SJSA1 (cell line): ENCODE measurements at places on chromosomes 2 and 18.

DNA sequence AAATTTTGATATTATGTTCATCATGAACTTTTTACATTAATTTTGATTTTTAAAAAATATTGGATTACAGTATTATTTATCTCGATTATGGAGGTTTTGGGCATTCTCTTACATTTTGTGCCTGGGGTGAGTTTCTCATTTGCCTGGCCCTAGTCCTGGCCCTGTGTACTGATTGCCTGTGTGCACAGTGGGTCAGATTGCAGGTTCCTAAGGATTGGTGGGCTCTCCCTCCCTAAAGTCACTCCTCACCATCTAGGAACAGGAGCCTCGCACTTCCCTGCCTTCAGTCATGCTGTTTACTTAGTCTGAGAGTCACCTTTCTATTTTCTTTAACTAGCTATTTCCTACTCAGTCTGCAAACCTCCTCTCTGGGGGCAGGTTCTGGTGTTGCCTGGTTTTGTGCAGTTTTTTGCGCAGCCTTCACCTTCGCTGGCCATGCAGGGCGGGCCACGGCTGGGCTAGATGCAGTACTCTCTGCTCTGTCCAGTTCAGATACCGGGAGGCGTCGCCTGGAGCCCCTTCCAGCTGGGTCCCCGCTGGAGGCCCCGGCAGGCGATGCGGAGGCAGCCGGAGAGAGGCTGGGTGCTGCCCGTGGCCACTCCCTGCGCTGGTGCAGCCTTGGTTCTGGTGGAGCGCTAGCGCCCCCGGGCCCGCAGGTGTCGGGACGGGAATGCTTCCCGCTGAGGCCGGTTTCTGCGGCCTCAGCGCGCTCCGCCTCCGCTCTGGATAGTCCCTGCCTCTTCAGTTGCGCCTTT, 23.3 kb upstream of the MC5R start:
- DNase-seq: peak; percentile 6

DNA sequence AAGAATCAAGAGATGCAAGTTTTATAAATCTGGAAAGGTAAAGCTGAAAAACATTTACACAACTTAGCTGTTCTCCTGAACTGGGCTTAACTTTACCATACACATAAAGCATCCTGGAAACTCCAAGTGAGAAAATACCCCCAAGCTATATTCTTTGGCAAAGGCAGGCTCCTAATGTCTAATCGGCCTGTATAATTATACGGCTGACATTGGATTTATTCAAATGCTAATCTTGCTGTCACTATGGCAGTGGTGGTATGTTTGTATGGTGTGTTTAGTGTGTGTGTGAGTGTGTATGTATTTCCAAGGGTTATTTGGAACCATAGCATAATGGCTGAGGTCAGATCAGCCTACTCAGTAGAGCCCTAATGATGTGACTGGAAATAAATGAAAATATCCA, 1031.8 kb upstream of the ZEB2 start:
- DNase-seq: no peak

GRCh38 chr2:42324244-42324643, 36.8 kb downstream of the COX7A2L start:
- no peak for DNase-seq

DNA sequence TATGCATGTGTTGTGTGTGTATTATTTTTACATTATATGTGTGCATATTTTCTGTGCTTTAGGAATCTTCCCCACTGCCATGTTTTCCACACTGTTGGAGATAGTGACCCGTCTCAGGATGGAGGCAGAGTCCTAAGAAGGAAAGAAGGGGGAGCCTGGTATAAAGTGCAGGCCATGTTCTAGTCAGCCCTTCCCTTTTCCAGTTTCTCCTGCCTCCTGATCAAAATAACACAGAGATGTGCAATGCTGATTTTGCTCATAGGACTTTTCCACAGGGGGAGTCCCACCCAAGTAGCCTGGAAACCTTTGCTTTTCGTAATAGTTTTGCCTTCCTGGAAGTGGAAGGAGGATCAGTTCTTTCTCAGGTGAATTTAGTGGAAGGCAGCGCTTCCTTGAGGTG, 72.8 kb upstream of the FAM237A start:
- DNase-seq: no peak

DNA sequence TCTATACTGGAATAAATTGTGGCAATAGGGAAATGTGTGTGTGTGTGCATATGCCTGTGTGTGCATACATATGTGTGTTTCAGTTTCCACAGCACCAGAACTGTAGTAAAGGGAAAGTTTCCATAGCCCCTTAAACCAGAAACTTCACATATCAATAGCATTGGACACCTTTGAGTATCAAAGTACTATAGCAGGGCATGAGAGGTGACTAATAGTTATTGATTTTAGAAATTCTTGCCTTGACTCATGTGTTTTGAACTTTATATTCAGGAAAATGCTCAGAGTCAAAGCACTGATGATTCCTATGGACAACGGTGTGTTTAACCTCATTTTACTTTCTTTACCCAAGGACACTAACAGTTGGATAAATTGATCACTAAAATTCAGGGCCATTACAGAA, 50.0 kb downstream of the SLC9A2 start:
- DNase-seq: no peak

DNA sequence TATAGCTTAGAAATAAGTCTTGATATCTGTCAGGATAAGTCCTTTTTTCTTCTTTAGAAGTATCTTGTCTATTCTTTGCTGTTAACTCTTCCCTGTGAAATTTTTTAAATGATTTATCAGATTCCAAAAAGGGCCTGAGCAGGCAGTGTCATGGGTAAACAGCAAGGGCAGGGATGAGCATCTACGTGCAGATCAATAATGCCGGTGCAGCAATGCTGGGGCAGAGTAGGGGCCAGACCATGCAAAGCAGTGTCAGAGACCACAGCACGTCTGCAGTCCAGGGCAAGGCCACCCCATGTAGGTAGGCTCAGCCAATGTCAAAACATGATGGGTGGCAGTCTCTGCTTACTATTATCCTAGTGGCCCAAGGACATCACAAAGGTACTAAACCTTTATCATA, 182.2 kb downstream of the TMEM247 start:
- no peak for DNase-seq

GRCh38 chr18:35355140-35355618, 11.0 kb upstream of the ZNF24 start:
- DNase-seq: peak; percentile 64
